Amniotic stem cell (primary cell): ENCODE measurements at places on chromosomes 12 and 14.
A peak's percentile ranks its signal among the peaks of the same experiment; 100 is the strongest.

GRCh38 chr12:102197789-102198188, at the start of gene PMCH:
PMCH (minus strand) TSS chr12:102197833; CDS start chr12:102197770, 63 bp downstream.
- DNase-seq, result no peak

- no peak for DNase-seq
Observed at GRCh38 chr14:68718023-68718990, 74.6 kb downstream of the ZFP36L1 start.

DNA sequence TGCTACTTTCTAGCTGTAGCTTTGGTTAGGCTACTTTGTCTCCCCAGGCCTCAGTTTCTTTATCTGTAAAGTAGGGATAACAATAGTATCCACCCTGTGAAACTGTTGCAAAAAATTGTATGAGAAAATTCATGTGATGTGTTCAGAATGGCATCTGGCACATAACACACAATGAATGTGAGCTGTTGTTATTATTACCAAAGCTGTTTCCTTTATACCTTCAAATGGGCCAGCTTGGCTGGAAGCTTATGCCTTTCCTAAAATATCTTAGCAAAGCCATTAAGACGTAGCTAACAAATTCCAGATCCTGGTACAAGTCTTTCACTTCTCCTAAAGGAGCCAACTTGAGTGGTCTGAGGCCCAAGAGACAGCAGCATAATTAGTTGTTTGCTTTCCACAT, 25.2 kb upstream of the MANSC4 start:
- DNase-seq, result no peak

DNA sequence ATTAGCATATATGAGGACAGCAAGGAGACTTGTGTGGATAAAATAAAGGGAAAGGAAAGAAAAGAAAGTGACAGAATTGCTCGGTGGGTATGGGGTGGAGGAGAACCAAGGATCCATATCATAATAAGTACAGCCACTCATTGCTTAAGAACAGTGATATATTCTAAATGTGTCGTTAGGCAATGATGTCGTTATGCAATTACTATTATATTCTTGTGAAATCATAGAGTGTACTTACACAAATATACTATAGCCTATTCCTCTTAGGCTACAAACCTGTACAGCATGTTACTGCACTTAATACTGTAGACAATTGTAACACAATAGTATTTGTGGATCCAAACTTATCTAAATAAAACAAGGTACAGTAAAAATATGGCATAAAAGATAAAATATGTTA, 271.1 kb downstream of the CCER1 start:
- DNase-seq, result no peak

GRCh38 chr12:32493282-32493681, 93.9 kb downstream of the FGD4 start:
- no peak for DNase-seq

DNA sequence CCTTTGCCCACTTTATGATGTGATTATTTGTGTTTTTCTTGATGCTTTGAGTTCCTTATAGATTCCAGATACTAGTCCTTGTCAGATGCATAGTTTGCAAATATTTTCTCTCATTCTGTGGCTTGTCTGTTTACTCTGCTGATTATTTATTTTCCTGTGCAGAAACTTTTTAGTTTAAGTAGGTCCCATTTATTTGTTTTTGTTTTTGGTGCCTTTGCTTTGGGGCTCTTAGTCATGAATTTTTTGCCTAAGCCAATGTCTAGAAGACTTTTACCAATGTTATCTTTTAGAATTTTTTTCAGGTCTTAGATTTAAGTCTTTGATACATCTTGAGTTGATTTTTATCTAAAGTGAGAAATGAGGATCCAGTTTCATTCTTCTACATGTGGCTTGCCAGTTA, 667.3 kb downstream of the SLC16A7 start:
- no peak for DNase-seq

DNA sequence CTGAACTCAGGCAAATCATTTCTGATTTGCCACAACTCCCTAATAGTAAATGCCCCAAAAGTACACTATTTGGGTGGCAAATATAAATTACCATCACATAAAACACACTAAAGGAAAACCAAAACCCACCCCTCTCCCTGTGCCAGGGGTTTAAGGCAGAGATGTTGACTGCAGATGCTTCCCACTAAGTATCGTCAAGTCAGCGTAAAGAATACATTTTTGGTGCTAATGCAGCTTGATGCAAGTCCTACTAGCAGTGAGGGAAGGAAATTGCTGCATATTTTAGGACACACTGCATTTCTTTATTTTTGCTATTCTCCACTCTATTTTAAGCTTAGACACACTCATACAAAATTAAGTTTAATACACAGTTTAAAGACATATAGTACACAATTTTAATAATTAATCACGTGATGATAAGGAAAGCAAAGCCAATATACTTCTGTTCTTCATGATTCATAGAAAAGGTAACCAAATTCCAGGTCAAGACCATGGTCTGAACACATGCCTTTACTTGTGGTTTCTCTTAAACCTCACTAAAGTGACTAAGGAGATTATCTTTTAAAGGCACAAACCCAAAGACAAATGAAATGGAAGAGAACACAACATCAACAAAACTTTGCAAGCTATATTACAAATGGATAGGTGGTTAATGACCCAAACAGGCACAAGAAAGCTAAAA, 162.2 kb downstream of the STXBP6 start:
- DNase-seq, result no peak

DNA sequence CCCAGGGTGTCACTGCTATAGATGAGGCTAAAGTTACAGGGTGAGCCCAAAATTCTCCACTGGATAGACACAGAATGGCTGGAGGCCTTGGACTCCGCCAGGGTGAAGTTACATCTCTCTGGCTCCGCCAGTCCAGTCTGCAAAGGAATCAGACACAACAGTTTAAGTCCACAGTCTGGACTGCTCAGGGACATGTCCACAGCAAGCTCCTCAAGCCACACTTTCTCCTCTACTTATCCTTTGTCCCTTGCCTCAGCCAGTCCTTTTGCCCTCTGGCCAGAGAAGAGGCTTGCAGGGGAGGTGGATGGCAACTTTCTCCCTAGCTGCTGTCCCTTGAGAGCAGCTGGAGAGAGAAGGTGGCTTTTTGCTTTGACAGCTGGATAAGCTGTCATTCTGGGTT, 28.0 kb downstream of the PTPRB start:
- DNase-seq, result no peak

DNA sequence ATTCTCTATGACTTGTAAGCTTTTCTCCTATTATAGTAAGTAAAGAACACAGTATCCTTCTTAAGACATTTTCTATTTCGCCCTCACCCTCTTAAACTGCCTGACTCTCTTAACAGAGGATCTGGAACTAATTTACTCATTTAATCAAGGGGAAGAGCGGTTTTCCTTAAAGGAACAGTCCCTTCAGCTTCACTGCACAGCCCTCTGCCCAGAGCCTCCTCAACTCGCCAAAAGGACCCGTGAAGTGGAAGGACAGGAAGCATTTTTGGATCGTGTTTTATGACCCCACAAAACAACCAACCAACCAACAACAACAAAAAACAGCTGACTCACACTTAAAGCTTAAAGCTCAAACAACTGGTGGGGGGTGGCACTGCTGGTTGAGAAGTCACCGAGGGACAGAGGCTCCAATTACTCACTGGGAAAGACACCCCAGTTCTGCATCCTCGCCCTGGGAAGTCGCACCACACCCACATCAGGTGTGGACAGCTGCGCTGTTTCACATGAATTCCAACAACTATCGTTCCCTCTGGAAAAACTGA, 35.7 kb downstream of the NID2 start:
- peak; percentile 55 for DNase-seq
